HS-27A (cell line): ENCODE measurements at places on chromosomes 2 and 18.

DNA sequence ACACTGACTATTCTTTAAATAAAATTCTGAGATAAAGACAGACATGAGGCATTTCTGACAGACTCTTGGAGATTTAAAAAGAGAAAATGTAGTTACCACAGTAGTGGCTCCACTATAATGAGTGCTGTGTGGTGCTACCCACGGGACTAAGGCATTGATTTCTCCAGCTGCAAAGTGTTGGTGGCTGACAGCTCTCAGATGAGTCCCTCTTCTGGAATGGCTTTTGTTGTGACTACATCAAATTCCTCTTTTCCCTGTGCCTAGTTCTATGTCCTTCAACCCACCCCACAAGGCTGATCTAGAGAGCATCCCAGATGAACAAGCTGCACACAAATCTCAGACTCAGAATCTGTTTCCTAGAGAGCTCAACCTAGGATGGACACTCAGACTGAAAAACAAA, 884.8 kb upstream of the ZEB2 start:
- no peak for DNase-seq

DNA sequence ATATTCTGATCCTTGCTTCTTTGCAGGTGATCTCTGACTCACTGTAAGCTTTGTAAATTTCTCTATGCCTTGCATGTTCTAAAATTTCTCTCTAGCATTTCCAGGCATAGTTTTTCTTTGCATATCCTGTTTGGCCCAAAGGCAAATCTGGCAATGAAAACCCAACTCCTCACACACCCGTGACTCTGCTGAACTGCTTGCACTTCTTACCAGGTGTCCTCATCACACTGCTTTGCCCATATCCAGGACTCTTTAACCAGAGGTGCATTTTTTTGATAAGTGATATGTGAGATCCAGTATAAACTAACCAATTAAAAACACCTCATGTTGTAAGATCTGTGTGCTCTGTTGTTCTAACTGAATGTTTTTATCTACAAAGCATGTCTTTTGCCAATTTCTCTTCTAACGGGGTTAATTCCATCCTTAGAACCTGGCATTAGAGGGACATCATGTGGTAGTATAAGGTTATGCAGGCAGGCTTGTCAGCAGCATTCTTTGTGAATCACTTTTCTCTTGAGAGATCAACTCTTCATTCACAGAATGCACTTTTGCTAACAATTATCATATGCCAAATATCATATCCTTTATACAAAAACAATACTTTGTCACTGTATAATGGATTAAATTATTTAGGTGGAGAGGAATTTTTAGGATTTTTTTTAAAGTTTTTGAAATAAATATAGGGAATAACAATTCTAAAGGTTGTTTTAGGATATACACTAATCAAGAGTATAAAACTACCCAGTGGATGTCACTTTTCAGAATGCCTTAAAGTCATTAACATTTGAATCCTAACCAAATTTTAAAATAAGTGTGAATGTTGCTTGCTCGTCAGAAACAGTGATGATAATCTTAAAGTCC, 20.8 kb upstream of the TMX3 start:
- no peak for DNase-seq

GRCh38 chr2:228387776-228388175, 206.3 kb upstream of the SPHKAP start:
- DNase-seq, result no peak

DNA sequence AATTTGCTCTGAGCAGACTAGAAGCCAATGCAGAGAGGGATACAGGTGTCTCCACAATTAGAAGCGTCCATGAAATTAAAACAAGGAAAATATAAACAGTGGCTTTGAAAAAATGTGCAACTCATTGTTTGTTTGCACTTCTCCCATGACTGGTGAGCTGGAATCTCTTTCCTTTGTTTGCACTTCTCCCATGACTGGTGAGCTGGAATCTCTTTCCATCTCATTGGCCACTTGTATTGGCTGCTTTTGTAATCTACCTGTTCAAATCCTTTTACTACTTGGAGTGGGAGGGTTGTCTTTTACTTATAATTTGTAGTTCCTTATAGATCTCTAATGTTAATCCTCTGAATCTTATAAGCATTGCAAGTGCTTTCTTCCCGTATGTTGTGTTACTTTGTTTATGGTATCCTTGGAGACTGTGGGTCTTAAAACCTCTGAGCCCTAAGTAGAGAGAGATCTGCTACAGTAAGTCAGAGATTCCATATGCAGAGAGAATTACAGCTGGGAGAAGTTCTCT, 94.1 kb downstream of the RTN4 start:
- no peak for DNase-seq

DNA sequence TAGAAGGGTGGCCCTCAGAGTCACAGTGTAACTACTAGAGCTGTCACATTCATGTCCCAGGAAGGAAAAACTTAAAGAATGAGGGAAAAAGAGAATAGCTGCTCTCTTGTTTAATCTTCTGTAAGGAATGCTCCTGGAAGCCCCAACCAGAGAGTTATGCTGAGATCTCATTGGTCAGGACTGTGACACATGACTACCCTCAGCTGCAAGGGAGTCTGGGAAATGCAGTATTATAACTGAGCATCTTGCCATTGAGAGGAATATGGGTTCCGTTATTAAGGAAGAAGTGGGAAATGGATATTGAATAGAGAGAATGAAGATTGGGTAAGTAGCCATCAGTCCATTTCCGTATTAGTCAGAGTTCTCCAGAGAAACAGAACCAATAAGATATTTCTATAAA, 165.9 kb downstream of the ALPK2 start:
- no peak for DNase-seq

DNA sequence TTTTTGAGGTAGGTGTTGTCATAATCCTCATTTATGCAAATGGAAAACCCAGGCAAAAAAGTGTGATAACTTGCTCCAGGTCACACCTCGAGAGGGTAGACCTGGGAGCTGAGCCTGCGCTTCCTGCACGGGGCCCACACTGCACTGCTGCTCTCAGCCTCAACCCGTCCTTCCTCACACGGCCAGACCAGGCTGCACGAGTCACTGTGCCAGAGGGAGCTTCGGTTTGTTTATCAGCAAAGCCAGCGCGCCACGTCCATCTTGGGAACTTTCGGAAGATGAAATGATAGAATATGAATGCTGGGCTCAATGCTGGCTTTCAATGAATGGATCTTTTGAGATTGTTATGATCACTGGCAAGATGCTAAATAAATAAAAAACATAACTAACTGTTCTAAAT, 14.4 kb downstream of the COPS9 start:
- no peak for DNase-seq

DNA sequence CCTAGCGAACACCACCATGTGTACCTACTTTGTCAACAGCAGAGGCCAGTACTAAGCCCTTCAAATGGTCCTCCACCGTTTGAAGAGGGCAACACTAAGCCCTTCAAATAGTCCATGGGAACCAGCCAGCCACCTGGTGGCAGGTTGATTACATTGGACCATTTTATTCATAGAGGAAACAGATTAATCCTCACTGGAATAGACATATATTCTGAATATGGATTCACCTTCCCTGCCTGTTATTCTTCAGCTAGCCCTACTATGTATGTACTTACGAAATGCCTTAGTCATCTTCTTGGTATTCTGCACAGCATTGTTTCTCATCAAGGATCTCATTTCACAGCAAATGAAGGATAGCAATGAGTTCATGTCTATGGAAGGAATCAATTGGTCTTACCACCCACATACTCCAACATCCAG, 10.0 kb upstream of the ZNF396 start:
- DNase-seq, result peak; percentile 39
